ENCODE measurements at places on chromosomes 7 and 10.

DNA sequence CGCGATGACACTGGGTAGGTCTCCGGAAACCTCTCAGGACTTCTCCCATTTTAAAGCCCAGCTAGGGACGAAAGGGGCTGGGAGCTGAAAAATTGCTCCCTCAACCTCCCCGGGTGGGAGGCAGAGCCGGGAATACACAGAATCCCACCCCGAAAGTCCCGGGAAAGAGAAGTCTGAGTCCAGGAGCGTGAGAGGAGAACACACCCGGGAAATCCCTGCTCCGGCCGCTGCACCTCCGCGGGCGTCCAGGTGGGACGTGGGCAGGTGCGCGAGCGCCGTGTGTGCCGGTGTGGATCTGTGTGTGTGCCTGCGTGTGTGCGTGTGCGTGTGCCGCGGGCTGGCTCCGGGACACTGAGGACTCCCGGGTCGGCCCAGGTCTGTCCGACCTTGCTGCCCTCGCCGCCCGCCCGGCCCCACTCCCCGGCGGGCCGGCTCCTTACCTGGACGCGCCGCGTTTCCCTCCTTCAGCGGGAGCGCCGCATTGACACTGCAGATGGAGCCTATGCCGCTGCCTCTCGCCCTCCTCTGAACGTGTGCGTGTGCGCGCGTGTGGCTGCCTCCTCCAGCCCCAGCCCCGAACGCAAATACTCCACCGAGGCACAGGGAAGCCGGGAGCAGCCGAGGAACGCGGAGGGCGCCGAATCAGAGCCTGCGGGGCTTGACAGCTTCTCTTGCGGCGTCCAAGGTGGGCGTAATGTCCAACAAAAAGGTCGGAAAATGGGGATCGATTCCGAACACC, at the start of gene PLXNA4:
Gene PLXNA4, minus strand, starts transcription at position 489 of the 739 bp plus-strand sequence. CDS start 67,777 bp downstream, outside the sequence.
- no peak for DNase-seq

GRCh38 chr7:27025270-27025669, 70.5 kb downstream of the HOXA1 start:
- no peak for DNase-seq

GRCh38 chr7:6133249-6133648, 102.1 kb downstream of the ANKRD61 start:
- no peak for DNase-seq

DNA sequence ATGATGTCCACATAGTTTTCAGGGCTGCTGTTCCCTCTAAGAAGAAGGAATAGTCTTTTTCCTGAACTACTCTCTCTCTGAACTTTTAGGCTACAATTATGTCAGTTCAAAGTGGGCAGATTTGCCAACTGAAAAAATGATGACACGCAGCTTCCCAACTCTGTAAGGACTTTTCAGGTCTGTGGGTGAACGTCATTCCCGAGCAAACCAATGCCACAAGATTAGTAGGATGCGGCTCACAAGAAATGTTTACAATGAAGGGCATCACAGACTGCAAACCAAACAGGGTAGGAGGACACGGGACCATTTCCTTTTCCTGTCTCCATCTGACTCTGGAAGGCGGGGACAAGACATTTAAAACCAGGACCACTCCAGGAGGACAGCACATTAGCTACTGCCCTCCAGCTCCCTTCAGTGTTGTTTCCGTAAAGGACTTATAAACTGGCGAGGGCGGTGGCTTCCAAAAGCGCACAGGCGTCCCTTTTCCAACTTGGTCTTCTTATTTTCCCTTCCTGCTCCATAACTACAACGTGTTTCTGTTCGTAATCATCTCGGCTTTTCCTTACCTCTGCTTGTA, 539 bp upstream of the MKLN1 start:
- DNase-seq, result no peak
